Amniotic epithelial cell (primary cell): ENCODE measurements at places on chromosomes 11 and 22.

GRCh38 chr22:23122216-23122957 is 19.4 kb downstream of the RSPH14 start:
- no peak for DNase-seq

- DNase-seq: no peak
Measured at GRCh38 chr11:89521294-89521693, 30.1 kb upstream of the NOX4 start.

DNA sequence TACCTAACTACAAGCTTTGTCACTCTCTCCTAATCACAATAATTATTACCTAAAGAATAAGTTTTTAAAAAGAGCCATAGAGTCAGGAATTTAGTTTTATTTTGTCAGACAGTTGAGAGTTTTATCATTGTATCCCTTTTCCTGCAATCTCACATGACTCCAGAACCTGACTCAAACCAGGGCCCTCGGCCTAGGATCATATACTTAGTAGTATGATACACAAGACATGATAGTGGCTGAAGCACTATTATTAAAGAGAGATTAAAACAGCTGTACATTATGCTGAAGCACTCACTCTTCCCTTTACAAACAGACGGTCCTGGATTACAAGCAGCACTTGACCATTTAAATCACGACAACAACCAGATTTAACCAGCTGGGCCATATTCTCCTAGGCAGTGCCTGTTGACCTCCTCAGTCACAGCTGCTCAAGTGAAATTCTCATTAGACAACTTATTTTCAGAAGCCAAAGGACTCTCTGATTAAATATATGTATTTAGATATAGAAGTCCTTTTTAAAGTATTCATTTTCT is 44.0 kb downstream of the SOX6 start:
- DNase-seq: no peak

DNA sequence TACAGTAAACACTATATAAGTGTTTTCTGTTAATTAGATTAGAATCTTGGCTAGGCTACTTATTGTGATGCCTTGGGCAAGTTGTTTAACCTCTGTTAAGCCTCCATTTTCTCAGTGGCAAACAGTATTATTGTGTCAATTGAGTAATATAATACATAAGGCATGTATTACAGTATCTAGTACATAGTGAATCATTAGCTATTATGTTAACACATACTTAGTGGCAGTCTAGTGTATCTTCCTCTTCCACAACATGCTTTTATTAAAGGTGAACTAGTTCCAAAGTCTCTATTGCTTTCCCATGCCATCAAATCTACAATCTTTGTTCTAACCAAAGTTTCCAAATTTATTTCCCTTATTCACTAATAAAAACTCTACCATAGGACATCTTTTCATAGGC is 200.9 kb downstream of the SOX6 start:
- no peak for DNase-seq
